ENCODE measurements at places on chromosomes 2 and 18.

GRCh38 chr2:83051538-83052170 is 1407.4 kb downstream of the SUCLG1 start:
- DNase-seq: no peak

GRCh38 chr2:239316562-239317465 is 84.0 kb downstream of the HDAC4 start:
- DNase-seq: no peak

DNA sequence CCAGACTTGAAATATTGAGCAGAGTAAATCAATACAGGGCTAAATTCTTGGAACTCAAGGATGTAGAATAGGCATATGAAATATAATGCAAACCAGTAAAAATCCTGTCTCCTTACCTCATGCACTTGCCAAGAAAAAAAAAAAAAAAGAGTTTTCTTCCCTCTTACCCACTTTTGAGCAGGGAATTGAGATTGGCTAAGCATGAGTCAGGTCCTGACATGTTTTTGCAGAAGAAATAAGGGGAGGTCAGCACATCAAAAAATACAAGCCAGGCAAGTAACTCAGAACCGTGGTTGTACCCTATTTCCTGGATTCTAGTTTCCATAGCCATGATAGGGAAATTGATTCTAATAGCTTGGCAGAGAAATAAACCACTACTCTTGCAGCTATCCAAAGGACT is 1526.7 kb downstream of the LRP1B start:
- DNase-seq: no peak

DNA sequence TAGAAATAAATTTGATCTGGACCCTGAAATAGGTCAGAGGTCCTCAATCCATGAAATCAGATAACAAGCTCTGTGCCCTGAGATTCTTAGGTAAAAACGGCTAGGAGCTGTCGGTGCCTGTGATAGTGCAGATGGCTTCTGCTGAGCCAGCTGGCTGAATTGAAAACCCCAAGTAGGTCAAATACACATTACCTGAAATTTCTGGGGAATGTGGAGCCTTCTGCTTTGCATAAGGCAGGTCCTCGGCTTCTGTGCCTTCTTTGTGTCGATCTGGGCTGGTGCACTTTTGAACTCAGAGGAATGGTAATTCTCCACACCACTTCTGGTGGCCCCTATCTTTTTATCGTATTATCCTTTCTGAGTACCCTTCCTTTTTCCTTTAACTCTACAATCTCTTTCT is 66.6 kb downstream of the CNTNAP5 start:
- no peak for DNase-seq
